IMR-90 (cell line): ENCODE measurements at places on chromosomes 4 and X.

GRCh38 chrX:97050392-97050791 lies 166.7 kb downstream of the RPA4 start:
- H3K4me1 ChIP-seq, result no peaks in the 10 kb centered on the region
- no peaks in the 10 kb centered on the region for H3K27me3 ChIP-seq
- DNase-seq, result peak; percentile 38
- H3K36me3 ChIP-seq, result no peaks in the 10 kb centered on the region
- no peak overlapping the region for H3K4me3 ChIP-seq

DNA sequence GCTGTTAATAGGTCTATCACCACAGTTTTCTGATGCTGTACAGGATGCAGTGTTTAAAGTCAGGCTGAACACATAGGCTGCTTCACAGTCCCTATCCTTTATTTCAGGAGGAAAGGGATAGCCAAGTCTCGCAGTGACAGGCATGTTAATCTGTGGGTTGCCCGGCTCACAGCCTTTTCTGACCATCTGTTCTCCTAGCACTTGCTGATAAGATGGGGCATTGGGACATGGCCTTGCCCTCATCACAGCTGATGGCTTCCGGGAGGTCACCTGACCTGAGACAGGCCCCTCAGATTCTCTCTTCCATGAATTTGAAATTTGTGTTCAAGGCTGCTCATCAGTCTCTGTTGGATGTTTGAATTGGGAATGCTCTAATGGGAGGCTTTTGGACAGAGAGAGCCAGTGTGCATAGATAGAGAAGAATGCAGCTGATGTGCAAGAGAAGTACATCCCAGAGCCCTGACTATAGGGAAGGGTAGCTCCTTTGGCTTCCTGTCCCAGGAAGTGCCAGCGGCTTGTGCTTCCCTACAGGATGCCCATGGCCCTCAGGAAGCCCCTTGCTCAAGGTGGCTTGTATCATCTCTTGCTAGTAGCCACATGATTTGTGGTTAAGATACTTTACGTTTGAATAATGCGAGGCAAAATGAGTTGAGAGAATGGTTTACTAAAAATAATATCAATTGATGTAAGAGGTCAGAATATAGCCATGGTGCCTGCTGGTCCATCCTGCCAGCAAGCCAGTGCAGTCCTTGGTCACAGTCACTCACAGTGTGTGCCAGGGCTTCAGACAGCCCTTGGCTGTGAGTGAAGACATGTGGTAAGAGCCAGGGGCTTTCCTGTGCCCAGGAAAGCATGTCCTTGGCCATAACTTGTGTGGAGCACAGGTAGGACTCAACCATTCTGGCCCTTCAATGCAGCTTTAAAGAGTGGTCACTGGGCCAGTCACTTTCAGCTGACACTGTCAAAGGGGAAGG lies 88.6 kb downstream of the TSPAN7 start:
- DNase-seq, result no peak
- H3K27ac ChIP-seq, result no peak overlapping the region
- H3K27me3 ChIP-seq, result peaks cover 6% of the 10 kb centered on the region

DNA sequence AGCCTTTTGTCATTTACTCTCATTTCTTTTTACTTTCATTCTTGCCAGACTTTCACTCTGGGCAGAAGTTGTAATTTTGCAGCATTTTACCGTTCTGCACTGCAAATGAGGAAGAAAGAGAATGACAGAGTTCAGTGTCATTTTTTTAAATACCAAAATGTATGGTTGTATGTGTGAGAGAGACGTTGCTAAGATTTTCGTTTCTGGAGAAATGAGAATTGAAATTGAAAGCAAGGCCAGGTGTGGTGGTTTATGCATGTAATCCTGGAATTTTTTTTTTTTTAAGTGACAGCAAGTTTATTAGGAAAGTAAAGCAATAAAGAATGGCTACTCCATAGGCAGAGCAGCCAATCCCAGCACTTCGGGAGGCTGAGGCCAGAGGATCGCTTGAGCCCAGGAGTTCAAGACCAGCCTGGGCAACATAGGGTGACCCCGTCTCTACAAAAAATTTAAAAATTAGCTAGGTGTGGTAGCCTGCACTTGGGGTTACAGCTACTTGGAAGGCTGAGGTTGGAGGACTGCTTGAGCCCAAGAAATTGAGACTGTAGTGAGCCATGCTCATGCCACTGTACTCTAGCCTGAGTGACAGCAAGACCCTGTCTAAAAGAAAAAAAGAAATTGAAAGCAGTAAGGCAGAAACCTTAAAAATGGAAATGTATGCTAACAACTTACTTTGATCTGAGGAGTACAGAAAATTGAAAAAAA lies 12.9 kb downstream of the DCK start:
- H3K36me3 ChIP-seq, result peaks cover 2% of the 10 kb centered on the region; the same call in 1 of the 2 replicates
- H3K4me3 ChIP-seq, result no peak overlapping the region
- no peaks in the 10 kb centered on the region for H3K27me3 ChIP-seq

DNA sequence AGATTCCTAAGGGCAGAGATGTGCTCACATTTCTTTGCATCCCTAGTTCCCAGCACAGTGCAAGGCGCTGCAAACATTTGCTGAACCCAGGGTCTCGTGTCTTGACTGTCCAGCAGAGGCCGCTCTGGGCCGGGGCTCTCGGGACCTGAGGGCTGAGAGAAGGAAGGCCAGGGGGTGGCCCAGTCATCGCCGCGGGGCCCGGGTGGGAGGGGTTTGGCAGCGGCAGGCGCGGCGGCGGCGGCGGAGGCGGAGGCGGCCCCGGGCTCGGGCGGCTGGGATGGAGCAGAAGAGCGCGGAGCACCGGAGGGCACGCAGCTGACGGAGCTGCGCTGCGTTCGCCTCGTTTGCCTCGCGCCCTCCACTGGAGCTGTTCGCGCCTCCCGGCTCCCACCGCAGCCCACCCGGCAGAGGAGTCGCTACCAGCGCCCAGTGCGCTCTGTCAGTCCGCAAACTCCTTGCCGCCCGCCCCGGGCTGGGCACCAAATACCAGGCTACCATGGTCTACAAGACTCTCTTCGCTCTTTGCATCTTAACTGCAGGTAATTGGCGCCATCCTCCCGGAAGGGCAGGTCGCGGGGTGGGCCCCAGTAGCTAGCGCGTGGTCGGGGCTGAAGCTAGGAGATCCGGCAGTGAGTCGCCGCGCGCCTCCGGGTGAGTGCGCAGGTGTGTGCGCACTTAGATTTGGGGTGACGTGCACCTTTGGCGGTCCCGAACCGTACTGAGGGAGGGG lies at the start of gene PARM1:
Gene PARM1 (plus strand): TSS at position 285 of the 730 bp plus-strand sequence. CDS start 212 bp downstream, at position 497.
- H3K36me3 ChIP-seq, result no peaks in the 10 kb centered on the region
- DNase-seq, result peak; percentile 61
- H3K27me3 ChIP-seq, result peaks cover 41% of the 10 kb centered on the region
- H3K4me3 ChIP-seq, result peak within 1 kb of the TSS; percentile 40
- no peaks in the 10 kb centered on the region for H3K4me1 ChIP-seq

GRCh38 chrX:133660281-133660680 lies 245.0 kb upstream of the GPC4 start:
- DNase-seq, result peak; percentile 48
- H3K27me3 ChIP-seq, result no peaks in the 10 kb centered on the region
- no peaks in the 10 kb centered on the region for H3K36me3 ChIP-seq
- no peaks in the 10 kb centered on the region for H3K4me1 ChIP-seq
- H3K4me3 ChIP-seq, result no peak overlapping the region
- no peak overlapping the region for H3K27ac ChIP-seq

- no peaks in the 10 kb centered on the region for H3K36me3 ChIP-seq
- peak; percentile 50 for DNase-seq
These were observed 5.5 kb upstream of the USP53 start for GRCh38 chr4:119207051-119207450.

- no peak overlapping the region for H3K27ac ChIP-seq
- H3K4me1 ChIP-seq, result no peaks in the 10 kb centered on the region
- no peak overlapping the region for H3K4me3 ChIP-seq
- H3K36me3 ChIP-seq, result no peaks in the 10 kb centered on the region
These were observed 581.4 kb upstream of the AADAT start for GRCh38 chr4:170671171-170671570.

DNA sequence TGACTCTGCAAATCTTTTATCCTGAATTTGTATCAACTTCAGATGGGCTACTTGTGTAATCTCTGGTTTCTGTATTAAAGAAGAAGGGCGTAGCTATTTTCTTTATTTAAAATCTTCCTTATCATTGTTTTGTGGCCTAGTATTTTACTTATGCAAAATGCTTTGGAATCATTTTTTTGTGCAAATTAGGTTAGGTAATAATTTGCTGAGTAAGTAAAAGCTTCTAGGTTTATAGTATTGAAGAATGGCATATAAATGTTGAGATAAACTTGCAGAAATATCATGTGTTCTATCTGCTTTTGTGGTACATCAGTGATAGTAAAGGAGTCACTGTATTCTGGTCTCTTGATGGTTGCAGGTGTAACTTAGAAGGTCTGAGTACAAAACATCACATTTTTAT lies 197.2 kb upstream of the IL15 start:
- H3K4me3 ChIP-seq, result no peak overlapping the region
- no peak overlapping the region for H3K27ac ChIP-seq
- no peaks in the 10 kb centered on the region; the same call in 1 of the 2 replicates for H3K4me1 ChIP-seq

DNA sequence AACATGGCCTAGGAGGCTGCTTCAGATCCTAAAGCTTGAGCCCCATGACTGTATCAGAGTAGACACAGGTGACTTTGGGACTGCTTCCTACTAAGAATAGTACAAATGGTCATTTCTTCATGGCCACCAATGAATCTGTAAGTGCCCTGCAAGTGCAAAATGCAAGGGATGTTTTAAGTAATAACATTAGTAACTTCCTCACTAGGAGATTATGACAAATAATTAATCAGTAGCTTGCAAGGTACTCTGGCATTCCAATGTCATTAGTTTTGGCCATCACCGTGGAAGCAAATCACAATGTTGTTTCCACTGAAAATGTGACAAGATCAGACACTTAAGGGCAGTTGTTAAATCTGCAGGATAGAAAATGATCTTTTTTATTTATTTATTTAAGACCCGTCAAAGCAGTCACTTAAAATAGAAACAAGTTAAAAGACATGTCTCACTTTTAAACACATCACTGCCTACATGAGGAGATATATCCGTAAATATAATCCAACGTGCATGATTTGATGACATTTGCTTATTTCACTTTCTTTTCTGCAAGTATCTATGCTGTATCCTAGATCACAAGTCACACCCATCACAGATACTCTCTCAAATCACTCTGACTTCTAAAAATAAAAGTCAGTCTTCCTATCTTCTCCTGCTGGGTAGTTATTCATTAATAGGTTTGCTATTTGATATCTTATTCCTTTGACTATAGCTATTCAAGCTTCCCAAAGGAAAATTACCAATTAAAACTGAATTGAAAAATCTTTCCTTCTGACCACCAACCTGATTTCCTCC lies 400.6 kb downstream of the IL15 start:
- DNase-seq, result peak; percentile 41
- H3K4me1 ChIP-seq, result peaks cover 12% of the 10 kb centered on the region; the same call in 1 of the 2 replicates
- H3K27me3 ChIP-seq, result no peaks in the 10 kb centered on the region
- no peak overlapping the region for H3K4me3 ChIP-seq
- no peaks in the 10 kb centered on the region for H3K36me3 ChIP-seq

- DNase-seq, result peak; percentile 22
- no peak overlapping the region for H3K4me3 ChIP-seq
- peaks cover 3% of the 10 kb centered on the region; the same call in 1 of the 2 replicates for H3K27me3 ChIP-seq
- peak overlapping the region; percentile 72; the same call in 1 of the 2 replicates for H3K27ac ChIP-seq
- H3K4me1 ChIP-seq, result peaks cover 10% of the 10 kb centered on the region
These were observed 167.2 kb downstream of the KDR start for GRCh38 chr4:54958236-54958635.

DNA sequence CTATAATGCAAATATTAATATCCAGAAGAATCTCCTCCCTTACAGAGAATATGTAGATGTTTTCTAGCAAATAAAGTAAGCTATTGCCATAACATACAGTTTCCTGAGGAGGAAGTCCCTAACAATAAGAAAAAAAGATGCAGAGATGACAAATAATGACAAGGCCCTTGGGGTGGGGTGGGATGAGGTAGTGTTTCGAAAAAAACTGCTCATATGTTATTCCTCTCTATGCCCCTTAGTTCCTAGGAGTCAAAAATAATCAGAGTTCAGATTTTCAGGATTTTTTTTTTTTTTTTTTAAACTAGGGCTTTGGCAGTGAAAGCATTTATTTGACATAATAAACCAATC lies 99.0 kb downstream of the ZAR1 start:
- H3K27me3 ChIP-seq, result no peaks in the 10 kb centered on the region
- no peak overlapping the region for H3K4me3 ChIP-seq
- peaks cover 11% of the 10 kb centered on the region for H3K36me3 ChIP-seq
- H3K4me1 ChIP-seq, result no peaks in the 10 kb centered on the region
- DNase-seq, result no peak

- H3K4me1 ChIP-seq, result no peaks in the 10 kb centered on the region
- H3K4me3 ChIP-seq, result no peak overlapping the region
- H3K27ac ChIP-seq, result no peak overlapping the region
- H3K36me3 ChIP-seq, result no peaks in the 10 kb centered on the region; the same call in 1 of the 2 replicates
- H3K27me3 ChIP-seq, result no peaks in the 10 kb centered on the region
These were observed 12.0 kb downstream of the EREG start for GRCh38 chr4:74376888-74377483.

DNA sequence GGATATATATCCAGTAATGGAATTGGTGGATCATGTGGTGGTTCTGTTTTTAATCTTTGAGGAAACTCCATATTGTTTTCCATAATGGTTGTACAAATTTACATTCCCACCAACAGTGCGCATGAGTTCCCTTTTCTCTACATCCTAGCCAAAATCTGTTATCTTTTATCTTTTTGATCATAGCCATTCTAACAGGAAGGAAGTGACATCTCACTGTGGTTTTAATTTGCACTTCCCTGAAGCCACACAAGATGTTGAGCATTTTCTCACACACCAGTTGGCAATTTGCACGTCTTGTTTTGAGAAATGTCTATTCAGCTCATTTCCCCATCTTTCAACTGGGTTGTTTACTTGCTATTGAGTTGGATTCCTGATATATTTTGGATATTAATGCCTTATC lies 194.9 kb downstream of the CBLL2 start:
- H3K27me3 ChIP-seq, result no peaks in the 10 kb centered on the region; the same call in 1 of the 2 replicates
- no peak overlapping the region for H3K27ac ChIP-seq
- H3K4me3 ChIP-seq, result no peak overlapping the region
- no peaks in the 10 kb centered on the region for H3K36me3 ChIP-seq

DNA sequence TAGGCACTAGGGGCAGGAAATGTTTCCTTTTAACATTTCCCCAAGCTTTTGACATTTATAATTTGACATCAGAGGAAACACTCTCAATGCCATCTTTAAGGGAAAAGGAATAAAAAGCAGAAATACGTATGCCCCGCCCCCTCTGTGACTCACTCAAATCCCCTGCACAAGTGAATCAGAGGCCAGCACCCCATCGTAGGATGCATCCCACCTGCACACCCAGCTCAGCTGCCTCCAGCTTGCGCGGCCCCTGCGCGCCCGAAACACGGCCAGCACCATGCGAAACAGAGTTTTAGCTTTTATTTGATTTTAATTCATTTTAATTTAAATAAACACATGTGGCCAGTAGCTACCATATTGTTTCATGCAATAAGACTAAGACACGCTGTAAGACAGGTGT lies 29.5 kb downstream of the ABLIM2 start:
- H3K4me3 ChIP-seq, result no peak overlapping the region
- H3K27ac ChIP-seq, result no peak overlapping the region
- H3K36me3 ChIP-seq, result no peaks in the 10 kb centered on the region
- peaks cover 65% of the 10 kb centered on the region for H3K27me3 ChIP-seq
- DNase-seq, result no peak
- H3K4me1 ChIP-seq, result no peaks in the 10 kb centered on the region

- no peaks in the 10 kb centered on the region for H3K27me3 ChIP-seq
- DNase-seq, result no peak
- peak overlapping the region; percentile 41 for H3K27ac ChIP-seq
- H3K4me3 ChIP-seq, result no peak overlapping the region
- H3K4me1 ChIP-seq, result peaks cover 35% of the 10 kb centered on the region
- H3K36me3 ChIP-seq, result peaks cover 37% of the 10 kb centered on the region
These were observed 10.5 kb downstream of the ANXA5 start for GRCh38 chr4:121686255-121686654.

GRCh38 chr4:107255596-107255995 lies 219.5 kb upstream of the DKK2 start:
- no peak overlapping the region for H3K4me3 ChIP-seq
- DNase-seq, result no peak
- no peaks in the 10 kb centered on the region for H3K4me1 ChIP-seq
- no peaks in the 10 kb centered on the region for H3K27me3 ChIP-seq
- H3K27ac ChIP-seq, result no peak overlapping the region
